ENCODE measurements at places on chromosomes 7 and 10. TPM values are rescaled to one million over a fixed set of nuclear protein-coding genes. Genes with fewer than 3 reads are reported as not detected.

The BZW2 gene
- total RNA-seq: 16.1 TPM

The PHKG1 gene
- total RNA-seq: 1.6 TPM

DNA sequence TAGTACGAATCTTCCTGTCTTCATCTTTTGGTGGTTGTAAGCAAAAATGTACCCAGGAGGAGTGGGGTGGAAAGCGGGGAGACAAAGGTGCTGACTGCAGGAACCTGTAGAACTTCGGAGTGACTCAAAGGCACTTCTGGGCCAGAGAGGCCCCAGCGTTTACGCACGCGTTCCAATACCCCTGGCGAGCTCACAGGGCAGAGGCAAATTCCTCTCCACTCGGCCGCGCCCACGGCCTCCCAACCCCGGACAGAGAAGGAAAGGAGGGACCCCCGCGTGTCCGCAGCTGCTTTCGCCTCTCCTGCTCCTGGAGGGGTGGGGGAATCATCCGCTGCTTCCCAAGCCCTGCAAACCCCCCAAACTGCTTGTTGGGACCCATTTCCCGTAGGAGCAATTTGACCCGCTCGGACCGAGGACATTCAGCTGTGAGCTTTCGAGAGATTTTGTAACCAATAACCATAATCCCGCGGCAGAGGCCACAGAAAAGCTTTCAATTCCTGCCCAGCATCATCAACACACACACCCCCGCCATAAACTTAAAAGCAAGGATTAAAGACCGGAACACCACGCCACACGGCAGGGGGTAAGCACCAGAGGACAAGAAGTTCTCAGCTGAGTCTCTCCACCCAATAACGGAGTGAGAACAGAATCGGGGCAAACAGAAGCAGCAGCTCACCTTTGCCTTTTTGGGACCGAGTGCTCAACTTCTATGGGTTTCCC, 2.3 kb downstream of the IGF2BP3 start:
- peak; percentile 8 for DNase-seq
- H3K36me3 ChIP-seq: no peaks in the 10 kb centered on the region
- H3K27ac ChIP-seq: no peak overlapping the region

GRCh38 chr7:121180436-121181063, 148.2 kb upstream of the WNT16 start:
- no peak overlapping the region for H3K4me3 ChIP-seq
- no peaks in the 10 kb centered on the region for H3K36me3 ChIP-seq
- H3K27me3 ChIP-seq: no peaks in the 10 kb centered on the region
- H3K4me1 ChIP-seq: no peaks in the 10 kb centered on the region
- no peak overlapping the region for H3K27ac ChIP-seq
- no peak for DNase-seq

- H3K36me3 ChIP-seq: no peaks in the 10 kb centered on the region
- no peaks in the 10 kb centered on the region for H3K27me3 ChIP-seq
- no peaks in the 10 kb centered on the region for H3K4me1 ChIP-seq
- no peak overlapping the region for H3K4me3 ChIP-seq
- DNase-seq: no peak
Observed at GRCh38 chr7:2031451-2031845, 201.3 kb downstream of the MAD1L1 start.

- H3K36me3 ChIP-seq: no peaks in the 10 kb centered on the region
- no peaks in the 10 kb centered on the region for H3K27me3 ChIP-seq
Observed at GRCh38 chr7:132430861-132431822, 145.1 kb downstream of the PLXNA4 start.

The LIPJ gene
- total RNA-seq: not detected

DNA sequence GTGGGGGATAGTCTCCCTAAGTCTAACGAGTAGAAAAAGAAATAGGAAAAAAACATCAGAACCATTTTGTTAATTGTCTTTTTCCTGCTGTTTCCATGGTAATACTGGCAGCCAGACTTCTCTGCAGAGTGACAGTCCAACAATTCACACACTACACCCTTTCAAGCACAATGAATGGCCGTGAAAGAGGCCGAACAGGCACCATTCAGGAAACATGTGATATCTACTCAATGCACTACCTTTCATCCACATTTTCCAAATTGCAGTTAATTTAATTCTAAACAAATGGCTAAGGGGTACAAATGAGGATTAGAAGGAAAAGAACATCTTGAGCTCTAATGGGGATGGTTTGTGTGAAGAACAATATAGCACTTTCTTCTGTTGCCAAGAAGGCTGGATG, 358.5 kb upstream of the ANKRD30A start:
- DNase-seq: no peak
- no peaks in the 10 kb centered on the region for H3K27me3 ChIP-seq
- no peaks in the 10 kb centered on the region for H3K4me1 ChIP-seq
- H3K36me3 ChIP-seq: no peaks in the 10 kb centered on the region
- no peak overlapping the region for H3K4me3 ChIP-seq

DNA sequence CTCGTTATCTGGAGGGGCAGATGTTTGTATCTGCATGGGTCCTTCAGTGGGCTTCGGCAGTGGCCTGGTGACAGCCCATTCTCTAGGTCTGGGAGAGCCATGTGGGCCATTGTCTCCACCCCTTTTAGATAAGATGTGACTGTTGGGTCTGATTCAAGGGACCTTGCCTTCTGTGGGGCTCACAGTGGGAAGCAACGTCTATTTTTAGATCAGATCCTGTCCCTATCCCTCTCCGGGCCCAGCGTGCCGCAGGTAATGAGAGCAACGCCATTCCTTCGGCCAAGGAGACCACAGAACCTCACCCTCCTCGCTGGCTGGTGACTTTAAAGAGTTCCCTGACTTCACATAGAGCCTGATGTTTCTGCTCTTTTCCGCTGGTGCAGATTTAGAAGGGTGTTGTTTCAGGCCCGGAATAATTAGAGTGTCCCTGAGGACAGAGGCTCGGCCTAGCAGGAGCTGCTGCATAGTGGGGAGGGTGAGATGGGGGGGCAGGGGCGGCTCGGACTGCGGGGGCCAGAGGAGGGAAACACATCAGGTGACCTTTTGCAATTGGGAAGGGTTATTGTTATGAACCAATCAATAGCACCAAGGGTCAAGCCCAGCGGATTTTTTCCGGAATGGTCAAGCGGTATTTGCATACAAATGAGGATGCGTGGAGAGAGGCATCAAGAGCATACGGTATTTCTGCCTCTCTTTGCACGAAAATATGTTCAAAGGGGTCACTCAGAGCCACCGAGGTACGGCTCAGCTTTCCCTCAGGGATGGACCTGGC, 503.0 kb upstream of the FOXK1 start:
- no peak for DNase-seq
- H3K36me3 ChIP-seq: no peaks in the 10 kb centered on the region
- H3K27ac ChIP-seq: no peak overlapping the region

GRCh38 chr7:110909117-110909516, 181.8 kb upstream of the LRRN3 start:
- no peaks in the 10 kb centered on the region for H3K36me3 ChIP-seq
- H3K27me3 ChIP-seq: no peaks in the 10 kb centered on the region
- DNase-seq: no peak
- H3K4me3 ChIP-seq: no peak overlapping the region
- no peaks in the 10 kb centered on the region for H3K4me1 ChIP-seq

The SYCE1 gene
- not detected for total RNA-seq

- H3K27ac ChIP-seq: no peak overlapping the region
- no peaks in the 10 kb centered on the region for H3K27me3 ChIP-seq
- no peaks in the 10 kb centered on the region for H3K36me3 ChIP-seq
- H3K4me1 ChIP-seq: no peaks in the 10 kb centered on the region
- no peak for DNase-seq
Observed at GRCh38 chr7:135552148-135552547, 5.6 kb upstream of the NUP205 start.

The POU6F2 gene
- total RNA-seq: not detected

The MRPS33 gene
- total RNA-seq: 37.1 TPM

The HOXA7 gene
- 7.0 TPM for total RNA-seq

DNA sequence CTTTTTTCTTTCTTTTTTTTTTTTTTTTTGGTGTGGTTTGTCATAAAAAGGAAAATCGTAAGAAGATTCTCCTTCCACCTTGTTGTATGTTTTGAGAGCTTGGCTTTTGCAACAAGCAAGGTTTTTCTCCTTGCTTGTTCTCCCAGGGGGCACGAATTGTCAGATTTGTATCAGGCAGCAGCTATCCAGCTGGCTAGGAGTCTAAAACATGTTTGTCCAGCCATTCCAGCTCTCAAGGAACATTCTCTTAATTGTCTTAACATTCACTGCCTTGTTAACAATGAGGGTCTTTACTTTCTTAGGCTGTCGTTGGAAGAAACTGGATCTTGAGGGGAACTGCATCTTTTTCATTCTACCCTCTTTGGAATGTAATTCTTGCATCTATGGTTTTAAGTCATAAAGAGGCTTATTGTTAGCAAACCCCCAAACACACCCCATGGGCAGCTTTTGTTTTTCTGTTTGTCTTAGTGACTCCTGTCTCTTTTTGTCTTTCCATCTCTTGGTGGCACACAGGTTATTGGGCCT, 14.6 kb downstream of the SHTN1 start:
- H3K4me3 ChIP-seq: no peak overlapping the region
- no peaks in the 10 kb centered on the region for H3K36me3 ChIP-seq
- H3K27me3 ChIP-seq: no peaks in the 10 kb centered on the region

DNA sequence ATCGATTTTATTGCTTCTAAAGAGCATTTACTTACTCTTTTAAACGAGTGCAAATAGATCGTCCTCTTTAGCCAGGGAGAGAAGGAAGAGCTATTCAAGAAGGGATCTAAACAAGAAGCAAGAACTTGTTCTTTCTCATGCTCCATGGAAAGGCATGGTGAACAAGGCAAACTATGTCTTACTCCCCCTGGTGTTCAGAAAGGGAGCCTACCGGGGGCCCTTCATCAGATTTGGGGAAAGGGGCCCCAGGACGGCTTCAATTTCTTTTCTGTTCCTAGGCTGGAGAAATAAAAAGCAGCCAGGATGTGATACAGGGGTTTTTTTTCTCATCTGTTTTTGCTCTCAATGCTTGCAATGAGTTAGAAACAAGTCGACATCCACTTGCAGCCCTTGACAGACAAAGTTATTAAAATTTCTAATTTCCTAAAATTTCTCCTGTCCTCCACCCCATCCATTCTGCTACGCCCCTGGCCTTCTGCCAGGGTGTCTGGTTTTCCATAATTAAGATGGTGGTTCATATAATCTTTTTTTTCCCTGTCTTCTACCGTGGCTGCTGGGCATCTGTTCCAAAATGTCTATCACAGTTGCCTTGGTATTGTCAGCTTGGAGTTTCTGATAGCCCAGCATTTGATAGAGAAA, 214.4 kb downstream of the CREB5 start:
- no peak for DNase-seq
- H3K4me3 ChIP-seq: no peak overlapping the region
- no peaks in the 10 kb centered on the region for H3K36me3 ChIP-seq
- H3K4me1 ChIP-seq: no peaks in the 10 kb centered on the region

DNA sequence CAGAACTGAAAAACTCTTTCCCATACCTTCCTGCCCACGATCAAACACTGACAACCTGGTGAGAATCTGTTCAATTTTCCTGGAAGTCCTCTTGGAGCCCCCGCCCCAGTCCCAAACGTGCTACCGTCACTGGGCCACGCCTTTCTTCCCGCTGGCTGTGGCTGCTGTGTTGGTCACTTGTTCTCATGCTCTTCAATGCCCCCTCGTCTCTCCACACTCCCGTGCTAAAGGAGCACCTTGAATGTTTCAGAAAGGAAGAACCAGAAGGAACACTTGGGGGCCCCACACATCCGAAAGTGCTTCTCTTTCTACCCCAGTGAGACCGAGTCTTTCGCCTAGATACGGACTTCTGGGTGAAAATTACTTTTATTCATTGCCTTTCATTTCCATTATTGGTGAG, 215.1 kb downstream of the DIP2C start:
- no peaks in the 10 kb centered on the region for H3K4me1 ChIP-seq
- peaks cover 10% of the 10 kb centered on the region for H3K36me3 ChIP-seq
- no peak for DNase-seq
- no peak overlapping the region for H3K4me3 ChIP-seq
- H3K27ac ChIP-seq: no peak overlapping the region

- no peaks in the 10 kb centered on the region for H3K27me3 ChIP-seq
- H3K4me1 ChIP-seq: no peaks in the 10 kb centered on the region
- DNase-seq: no peak
Observed at GRCh38 chr10:5196702-5197113, at the start of gene AKR1C4. AKR1C4 (plus strand) TSS chr10:5196837; CDS start chr10:5196868, 31 bp downstream.

The ARPC1B gene
- 346 TPM for total RNA-seq

DNA sequence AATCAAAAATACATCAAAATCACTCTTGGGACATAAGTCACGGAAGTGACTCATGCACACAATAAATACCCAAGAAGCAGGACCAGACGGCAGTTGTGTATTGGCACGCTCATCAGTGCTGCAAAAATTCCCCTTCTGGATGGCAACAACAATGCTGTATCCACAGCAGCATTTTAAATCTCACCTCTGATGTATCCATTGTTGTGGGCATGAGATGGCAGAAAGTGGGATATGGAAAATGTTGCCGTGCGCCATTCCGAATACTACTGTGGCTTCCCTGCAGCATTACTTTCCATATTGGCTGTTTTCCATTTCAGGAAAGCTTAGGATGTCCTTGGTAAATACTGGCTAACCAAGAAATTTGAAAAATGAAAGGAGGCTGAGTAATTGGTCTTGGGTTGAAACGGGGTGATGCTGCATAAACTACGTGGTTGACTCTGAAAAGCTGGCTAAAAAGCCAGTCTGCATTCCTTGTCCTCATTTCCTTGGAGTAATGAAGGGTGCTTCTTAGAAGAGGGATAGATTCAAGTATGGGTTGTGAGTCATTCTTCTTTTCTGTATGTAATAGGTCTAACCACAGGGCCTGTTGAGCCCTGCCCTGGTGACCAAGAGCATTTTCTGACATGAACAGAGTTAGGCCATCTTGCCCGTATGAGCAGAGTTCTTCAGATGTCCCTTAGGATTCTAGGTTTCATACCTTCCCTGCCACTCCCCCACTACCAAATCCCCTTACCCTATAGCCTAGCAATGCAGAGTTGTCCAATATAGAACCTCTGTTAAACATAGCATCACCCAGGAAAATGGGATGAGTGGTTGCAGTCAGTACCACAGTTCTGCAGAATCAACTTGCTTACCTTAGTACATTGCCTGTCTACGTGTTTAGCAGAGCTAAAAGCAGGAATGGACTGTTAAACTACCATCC, 36.3 kb upstream of the TOMM7 start:
- no peak overlapping the region for H3K4me3 ChIP-seq
- H3K36me3 ChIP-seq: no peaks in the 10 kb centered on the region
- DNase-seq: no peak

DNA sequence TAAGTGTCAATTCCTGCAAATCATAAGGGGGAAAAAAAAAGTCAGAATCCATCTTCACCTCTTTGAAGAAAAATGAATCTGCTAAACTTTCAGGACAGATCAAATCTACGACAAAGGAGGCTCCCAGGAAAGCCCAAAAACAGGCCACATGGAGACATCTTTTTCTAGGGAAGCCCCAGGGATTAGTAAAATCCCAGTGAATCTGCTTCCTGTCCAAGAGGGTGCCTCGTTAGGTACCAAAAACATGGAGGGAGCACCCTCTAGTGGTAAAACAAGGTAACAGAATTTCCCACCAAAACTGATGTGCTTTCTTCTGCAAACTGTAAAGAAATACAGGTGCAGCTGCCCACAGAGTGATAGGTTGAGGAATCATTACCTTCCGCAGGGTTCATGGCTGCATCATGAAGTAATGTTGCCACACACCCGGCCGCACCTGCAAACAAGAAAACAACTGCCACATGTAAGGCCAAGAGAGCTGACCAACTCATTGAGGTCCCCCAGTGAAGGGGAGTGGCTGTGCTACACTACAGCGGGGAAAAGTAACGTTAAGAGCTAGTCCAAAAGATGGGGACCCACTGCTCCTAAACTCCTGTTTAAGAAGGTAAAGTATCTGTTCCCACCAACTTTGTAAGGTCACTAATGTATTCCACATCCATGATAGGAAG, 7.9 kb downstream of the SLC25A28 start:
- no peak overlapping the region for H3K27ac ChIP-seq
- H3K4me1 ChIP-seq: peaks cover 8% of the 10 kb centered on the region
- H3K4me3 ChIP-seq: no peak overlapping the region
- DNase-seq: peak; percentile 16
- no peaks in the 10 kb centered on the region for H3K27me3 ChIP-seq
- H3K36me3 ChIP-seq: no peaks in the 10 kb centered on the region
